NCI-H1417 treated with DMSO at 0.1 percent for 48 hours (cell line): ENCODE measurements at places on chromosomes 1 and 21.

GRCh38 chr21:37337831-37338230 is 28.7 kb upstream of the DYRK1A start:
- DNase-seq, result no peak

- DNase-seq, result no peak
Observed at GRCh38 chr1:226401355-226402303, 6.3 kb downstream of the PARP1 start.

DNA sequence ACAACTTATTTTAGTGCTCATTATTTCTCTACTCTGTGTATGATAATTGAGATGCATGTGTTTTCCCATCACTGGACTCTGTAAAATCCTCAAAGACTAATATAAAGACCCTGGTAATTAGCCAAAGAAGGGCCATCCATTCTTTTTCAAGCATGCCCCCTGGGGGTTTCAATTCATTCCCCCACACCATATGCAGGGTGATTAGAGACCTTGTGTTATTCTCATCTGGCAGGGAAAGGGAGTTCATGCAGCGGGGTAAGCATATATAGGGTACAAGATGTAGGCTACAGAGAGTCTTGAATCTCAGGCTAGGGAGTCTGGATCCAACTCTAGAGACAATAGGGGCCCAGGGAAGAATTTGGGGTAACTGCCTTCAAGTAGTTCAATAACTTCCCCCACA is 166.5 kb downstream of the TNR start:
- no peak for DNase-seq

DNA sequence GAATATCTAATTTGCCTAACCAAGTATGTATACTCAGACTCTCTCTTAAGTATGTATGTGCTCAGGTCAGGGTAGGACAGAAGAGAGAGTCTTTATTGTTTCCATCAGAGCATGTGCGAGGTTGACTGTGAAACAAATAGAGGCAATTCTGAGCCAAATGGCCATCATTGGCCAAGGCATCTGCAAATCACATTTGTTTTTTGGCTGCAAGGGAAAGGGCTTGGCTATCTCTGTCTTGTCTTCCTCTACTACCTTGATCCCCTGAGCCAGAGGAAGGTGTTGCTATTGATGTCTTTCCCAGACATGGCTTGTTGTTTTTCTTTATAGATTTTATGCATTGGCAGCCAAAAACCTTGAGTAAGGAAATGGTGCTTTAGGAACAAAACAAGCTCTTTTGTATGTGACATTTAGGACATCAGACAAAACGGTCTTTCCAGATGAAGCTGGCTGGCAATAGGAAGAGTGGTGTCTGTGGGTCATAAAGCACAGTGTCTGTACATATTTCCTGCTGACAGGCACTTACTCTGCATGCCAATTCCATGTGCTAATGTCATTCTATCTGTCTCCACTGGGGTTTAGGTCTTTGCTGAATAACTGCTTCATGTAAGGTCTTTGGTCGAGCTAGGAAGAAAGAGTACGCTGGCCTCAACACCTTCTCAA is 163.3 kb downstream of the BRINP2 start:
- DNase-seq, result no peak

DNA sequence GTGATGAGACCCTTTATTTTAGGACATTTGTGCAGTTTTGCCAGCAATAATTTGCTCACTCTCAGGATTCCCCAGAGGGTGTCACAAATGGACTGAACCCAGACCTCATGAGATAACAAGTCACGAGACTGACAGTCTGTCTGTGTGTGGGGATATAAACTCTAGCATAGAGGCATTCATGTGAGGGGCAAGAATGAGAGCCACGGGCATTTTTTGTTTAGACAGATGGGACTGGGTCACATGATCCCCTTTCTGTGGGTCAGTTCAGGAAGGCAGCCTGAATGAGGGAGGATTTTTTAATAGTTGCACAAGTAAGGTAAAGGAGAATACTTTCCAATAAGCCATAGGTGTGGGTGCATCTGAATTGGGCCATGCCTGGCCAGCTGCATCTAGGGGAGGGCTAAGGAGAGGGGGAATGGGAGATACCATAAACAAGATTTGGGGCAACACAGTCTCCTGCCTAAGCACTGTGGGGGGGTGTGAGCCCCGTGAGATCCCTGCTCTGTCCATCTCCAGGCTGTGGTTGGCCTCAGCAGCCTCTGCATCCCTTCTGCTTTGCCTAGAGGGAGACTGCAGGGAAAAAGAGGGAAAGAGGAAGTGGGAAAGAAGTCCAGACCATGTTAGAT is 66.6 kb downstream of the NAV1 start:
- DNase-seq, result no peak

DNA sequence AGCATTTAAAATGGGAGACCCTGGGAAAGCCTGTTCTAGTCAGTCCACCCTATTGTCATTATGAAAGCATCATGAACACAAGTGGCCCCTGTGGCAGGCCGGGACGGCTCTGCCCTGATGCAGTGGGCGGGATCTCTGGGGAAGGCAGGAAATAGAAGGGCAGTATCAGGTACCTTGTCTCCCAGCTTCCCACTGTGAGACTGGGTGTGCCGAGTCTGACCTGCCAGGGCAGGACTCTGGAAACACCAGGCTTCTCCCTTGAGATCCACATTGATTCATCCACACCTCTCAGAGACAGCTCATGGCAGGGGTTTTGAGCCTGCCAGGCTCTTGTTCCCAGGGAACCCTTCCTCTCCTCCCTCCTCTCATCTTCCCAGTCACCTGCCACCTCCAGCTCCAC is 24.5 kb upstream of the GNPAT start:
- no peak for DNase-seq

- no peak for DNase-seq
Observed at GRCh38 chr21:42653231-42654061, at the start of gene PDE9A. TSS of gene PDE9A (plus strand) at chr21:42653621. CDS start at chr21:42653815, 194 bp downstream.
